ENCODE measurements at places on chromosomes 5 and 9.

GRCh38 chr5:111122398-111122797, 30.2 kb downstream of the WDR36 start:
- DNase-seq, result no peak

DNA sequence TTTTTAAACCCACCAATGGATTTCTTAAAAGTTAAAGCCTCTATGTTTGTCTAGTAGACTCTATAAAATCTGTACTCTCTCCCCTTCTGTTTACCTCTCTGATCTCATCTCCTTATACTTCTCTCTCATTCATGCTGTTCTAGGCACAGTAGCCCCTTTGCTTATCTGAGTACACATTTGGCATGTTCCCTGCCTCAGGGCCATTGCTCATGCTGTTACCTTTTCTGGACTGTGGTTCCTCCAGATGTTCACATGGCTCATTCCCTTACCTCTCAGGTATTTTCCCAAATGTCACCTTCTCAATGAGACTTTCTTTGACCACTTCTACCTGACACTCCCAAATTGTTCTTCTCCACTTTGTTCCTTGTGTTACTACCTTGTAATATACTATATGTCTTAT, 176.1 kb downstream of the CWC27 start:
- DNase-seq, result no peak

DNA sequence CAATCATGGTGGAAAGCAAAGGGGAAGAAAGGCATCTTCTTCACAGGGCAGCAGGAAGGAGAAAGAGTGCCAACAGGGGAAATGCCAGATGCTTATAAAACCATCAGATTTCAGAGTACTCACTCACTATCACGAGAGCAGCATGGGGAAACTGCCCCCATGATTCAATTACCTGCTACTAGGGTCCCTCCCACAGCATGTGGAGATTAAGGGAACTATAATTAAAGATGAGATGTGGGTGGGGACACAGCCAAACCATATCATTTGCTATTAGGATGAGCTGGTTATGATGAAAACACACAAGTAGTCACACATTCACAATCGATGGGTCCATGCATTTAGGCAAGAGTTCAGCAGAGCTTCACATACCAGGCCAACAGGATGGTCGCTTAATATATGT, 469.0 kb downstream of the PDE4D start:
- no peak for DNase-seq

DNA sequence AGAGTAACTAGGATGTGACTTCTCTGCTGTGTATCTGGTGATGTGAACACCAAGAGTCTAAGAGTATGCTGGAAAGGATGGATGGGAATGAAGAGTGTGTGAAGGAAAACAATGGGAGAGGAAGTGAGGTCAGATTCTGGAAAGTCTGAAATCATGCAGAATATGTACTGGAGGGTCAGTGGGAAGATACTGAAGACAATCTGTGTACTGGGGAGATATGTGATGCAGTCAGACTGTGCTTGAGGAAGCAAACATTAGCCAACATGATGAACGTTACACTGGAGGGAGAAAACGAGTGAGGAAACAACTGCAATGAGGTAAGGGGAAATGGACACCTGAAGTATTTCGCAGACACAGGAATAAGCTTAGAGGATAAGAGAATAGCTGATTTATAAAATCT, 105.7 kb downstream of the NR3C1 start:
- no peak for DNase-seq

DNA sequence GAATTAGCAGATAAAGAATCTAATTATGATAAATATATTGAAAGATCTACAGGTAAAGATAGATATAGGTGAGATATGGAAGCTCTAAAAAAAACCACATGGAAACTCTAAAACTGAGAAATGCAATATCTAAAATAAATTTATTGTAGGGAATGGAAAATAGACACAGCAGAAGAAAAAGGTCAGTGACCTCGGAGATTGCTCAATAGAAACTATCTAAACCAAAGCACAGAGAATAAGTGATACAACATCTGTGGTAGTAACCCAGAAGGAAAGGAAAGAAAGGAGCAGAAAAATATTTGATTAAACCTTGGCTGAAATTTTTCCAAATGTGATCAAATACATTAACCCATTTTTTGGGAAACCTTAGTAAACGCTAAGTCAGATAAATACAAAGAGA, 43.1 kb upstream of the GLIPR2 start:
- DNase-seq, result no peak
